Nucleus accumbens (tissue), 56 donors: ENCODE measurements at places on chromosomes 6 and 20.

DNA sequence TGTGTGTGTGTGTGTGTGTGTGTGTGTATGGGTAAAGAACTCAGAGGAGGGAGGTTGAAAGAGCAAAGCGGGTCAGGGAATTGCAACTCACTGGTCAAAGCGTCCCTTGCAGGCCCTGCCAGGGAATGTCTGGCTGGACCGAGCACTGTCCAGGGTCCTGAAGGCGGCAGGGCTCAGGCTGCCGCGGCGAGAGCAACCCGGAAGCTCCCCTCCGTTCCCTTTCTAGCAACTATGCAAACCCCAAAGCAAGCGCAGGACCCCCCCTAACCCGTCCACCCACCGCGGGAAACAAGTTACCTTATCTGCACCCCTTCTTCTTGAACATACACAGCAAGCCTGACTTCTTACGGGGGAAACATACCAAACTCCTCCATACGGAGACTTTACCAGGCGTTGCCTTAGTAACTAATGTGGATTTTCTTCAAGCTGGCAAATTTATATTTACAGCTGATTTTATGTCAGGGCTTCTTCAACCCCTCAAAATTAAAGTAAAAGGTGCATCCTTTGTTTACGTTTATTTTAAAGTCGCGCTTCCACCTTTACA is 538 bp upstream of the GRM1 start:
- peak; percentile 6 for DNase-seq

DNA sequence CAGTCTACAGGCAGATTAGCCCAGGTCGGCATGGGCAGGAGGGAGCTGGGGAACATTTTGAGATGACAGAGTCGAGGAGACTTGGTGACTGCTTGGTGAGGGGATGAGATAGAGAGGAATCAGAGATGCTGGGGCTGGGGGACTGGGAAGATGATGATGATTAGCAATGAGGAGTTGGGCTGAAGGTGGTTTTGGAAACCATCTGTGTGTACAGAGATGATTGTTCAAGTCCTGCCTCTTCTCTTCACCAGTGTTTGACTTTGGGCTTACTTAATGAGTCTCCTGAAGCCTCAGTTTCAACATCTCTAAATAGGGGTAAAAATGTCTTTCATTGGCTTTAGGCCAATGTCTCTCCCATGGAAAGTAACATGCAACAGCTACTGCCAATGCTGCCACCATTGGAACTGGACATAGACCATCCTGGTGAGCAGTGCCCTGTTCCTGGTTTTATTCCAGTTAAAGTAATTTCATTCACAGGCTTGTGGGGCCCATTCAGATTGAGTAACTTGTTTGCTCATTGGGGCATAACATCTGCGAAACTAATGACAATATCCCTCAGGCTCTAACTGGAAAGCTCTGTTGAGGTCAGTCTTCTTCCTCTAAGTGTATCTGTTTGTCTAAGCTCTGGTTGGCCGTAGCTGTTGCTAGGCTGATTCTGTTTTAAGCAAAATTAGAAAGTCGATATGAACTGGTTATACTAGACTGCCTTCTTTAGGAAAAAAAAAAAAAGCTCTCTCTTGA is 99.1 kb downstream of the ARMC2 start:
- DNase-seq = no peak

GRCh38 chr6:56874328-56874727 is 80.6 kb upstream of the BEND6 start:
- no peak for DNase-seq

DNA sequence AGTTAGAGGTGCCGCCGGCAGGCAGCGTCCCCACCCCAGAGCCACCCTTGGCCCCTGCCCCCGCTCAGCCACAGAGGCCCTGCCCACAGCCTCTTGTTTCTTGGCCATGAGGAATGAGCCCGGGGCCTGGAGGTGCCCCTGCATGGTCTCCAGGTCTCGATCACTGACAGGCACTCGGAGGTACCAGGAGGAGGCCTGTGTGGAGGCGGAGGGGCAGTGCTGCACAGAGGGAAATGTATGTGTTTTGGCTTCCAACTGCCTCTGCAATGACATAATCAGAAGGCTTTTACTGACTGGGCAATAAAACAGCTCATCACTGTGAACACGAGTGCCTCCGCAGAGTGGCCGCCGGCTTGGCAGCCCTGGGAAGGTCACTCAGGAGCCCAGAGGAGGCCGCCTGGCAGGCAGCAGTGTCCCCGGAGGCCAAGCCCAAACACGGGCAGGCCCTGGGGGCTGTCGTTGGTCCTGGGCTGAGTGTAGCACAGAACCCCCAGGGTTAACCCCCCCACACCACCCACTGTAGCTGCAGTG is 61.1 kb upstream of the GATA5 start:
- no peak for DNase-seq

- DNase-seq = no peak
These were observed 3.7 kb upstream of the OLIG3 start for GRCh38 chr6:137497721-137498463.

GRCh38 chr6:42179945-42180313 is 6.8 kb downstream of the GUCA1A start:
- DNase-seq = no peak

- no peak for DNase-seq
These were observed 695 bp downstream of the ARHGAP18 start for GRCh38 chr6:129709196-129709768.

GRCh38 chr20:20368418-20369249 is 730 bp downstream of the INSM1 start:
- DNase-seq = peak; percentile 27

DNA sequence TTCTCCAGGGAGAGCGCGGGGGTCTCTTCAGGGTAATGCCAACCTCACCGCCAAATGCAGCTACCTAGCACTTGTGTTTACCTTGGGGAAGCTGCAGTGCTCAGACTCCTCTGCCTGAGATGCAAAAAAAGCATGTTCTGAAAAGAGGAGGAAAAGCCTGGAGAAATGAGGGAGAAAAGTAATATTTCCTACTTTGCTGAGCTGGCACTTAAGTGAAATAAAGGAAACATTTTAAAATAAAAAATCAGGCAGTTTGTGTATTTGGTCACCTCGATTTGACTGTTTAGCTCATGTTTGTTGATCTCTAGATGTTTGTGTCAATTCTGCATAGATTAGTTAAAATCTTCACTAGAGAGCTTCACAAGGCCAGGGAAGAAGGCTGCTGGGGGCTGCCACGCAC is 487.2 kb downstream of the QKI start:
- DNase-seq = no peak

DNA sequence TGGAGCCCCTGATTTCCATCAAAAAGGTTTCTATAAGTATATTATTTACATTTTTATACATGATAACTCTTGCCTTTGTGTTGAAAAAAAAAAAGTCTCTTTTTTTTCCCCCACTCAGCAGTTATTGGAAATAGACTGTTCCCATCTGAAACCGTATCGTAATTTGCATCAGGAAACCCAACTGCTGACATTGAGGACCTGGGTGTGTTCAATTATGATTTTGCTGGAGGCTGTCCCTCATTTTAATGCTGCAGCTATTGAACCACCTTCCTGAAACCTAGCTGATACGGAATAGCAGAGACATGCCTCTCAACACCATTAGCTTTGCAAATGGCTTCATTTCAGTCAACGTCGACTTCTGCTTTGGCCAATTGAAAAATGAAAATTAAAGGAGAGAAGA is 98.9 kb downstream of the ZNF217 start:
- no peak for DNase-seq

DNA sequence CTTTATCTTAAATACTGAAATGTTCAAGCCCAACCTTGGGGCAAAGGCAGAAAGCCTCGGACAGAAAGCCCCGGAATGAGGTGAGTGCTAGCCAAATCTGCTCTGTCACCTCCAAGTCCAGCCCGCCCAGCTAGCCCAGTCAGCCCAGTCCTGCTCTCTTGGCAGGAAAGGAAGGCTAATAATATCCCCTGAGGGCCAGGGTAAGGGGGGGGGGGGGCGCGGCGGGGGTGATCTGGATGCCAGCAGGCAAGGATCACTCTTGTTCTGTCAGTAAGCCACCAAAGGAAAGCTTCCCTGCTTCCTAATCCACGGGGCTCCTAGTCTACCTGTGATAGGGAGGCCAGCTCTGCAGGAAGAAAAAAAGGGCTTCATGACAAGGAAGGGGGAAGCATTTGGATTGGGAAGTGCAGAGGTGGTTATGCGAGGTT is 1.1 kb downstream of the NDRG3 start:
- no peak for DNase-seq

DNA sequence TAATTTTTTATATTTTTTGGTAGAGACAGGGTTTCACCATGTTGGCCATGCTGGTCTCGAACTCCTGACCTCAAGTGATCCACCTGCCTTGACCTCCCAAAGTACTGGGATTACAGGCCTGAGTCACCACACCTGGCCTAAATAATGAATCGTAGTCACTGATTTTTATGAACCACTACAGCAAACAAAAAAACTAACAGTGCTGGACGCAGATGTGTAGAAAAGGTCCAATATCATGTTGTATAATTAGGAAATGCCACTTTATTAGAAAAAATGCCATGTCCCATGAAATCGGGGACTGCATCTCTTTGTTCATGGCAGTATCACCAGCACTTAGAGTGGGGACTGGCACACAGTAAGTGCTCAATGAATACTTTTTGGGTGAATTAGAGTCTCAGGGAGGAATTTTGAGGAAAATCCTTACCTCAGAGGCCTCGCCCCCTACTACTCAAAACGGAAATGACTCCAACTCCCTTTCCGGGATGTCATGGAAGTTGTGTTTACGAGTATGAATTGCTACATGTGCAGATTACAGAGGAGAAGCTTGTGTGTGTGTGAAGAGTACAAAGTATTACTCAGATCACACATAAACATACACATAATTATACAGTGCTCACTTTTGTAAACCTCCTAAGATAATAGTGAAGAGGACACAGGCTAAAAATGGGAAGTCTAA is 43.6 kb upstream of the FAM50B start:
- no peak for DNase-seq

DNA sequence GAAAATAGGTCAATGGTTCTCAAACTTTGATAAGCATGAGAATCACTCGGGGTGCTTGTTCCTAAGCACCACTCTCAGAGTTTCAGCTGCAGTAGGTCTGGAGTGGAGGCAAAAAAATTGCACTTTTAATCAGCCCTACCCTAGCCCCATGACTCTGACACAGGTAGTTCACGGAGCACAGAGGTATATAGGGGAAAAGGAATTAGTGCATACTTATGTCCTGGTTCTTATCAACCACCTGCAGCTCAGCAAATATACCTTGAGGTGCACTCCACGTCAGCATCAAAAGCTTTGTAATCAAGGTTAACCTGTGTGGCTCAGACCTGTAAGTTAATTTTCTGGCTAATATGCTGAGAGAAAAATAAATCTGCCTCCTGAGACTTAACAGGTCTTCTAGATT is 138.8 kb upstream of the HMGN3 start:
- DNase-seq = no peak

GRCh38 chr6:103107985-103108384 is 1714.5 kb downstream of the GRIK2 start:
- no peak for DNase-seq

GRCh38 chr20:13613917-13614316 is 24.8 kb downstream of the TASP1 start:
- DNase-seq = no peak

DNA sequence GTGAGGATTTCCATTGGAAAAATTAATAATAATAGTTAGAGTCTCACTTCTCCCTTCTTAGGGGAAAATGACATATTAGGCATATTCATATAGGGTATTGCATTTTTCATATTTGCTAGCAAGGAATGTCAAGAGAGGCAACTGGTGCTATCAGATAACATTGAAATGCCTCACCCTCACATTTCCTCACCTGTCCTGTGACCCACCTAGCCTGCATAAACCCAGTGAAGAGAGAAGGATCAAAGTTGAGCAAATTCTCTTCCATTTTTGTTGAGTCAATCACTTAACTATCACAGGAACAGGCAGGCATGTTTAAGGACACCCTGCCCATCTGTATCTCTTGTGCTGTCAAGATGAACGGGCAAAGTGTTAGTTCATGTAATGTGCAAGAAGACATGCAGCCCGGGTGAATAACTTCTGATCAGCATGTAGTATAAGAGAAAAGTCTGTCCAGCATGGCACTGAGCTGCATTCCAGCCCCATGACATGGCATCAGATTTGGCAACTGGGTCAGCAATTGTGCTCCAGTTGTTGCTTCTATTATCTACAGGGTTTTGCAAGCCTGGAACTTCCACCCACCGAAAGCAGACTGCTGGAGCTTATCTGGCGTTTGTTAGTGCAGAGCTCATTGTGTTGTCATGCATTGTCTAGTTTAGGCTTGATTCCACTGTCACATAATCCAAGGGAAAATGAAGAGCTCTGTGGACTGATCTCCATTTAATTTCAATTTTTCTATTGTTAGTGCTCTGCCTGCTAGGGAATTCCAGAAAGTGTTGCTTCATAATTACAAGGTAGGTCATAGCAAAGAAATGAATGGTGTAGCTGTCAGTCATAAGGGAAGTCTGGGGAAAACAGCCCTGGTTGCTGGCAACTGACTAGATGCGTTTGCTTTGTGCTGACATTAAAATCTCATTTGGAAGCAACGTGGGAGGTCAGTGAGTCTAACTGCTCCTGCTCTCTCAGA is 138.4 kb upstream of the TNFAIP3 start:
- no peak for DNase-seq

DNA sequence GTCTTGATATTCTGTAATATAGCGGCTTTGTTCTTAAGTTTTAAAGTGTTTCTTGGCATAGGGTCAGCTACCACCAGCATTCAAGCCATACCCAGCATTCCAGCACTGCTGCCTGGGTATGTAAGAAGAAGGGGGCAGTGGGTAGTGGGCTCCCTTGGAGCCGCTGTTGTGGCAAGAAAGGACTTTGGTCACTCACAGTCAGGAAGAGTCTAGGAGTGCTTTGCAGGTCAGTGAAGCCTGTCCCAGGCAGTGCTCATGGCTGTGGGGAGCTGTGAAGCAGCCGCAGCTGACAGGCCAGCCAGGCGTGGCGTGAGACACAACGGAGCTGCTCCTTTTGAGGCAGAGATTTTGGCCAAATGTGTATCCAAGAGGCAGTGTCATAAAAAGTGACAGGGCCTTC is 512.0 kb downstream of the CDKAL1 start:
- no peak for DNase-seq

DNA sequence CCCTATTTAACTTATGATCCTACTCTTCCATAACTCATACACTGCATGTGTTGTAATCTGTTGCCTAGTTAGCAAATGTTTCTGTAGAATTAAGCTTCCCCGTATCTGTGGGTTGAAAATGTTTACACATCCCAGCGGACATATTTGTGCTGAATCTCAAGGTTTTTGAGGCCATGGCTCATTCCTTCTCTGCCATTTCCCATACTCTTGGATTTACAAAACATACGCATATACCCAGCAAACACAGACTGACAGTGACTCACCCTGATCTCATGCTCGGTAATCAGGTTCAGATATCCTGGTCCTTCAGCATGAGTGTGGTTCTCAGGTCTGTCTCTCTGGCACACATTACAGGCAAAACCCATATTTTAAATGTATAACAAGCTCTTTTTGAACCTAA is 58.7 kb downstream of the AGPAT4 start:
- DNase-seq = no peak

- no peak for DNase-seq
These were observed 51.0 kb upstream of the ARMH2 start for GRCh38 chr6:24849713-24850112.

- DNase-seq = no peak
These were observed 565.1 kb downstream of the C6orf118 start for GRCh38 chr6:164744301-164744700.

DNA sequence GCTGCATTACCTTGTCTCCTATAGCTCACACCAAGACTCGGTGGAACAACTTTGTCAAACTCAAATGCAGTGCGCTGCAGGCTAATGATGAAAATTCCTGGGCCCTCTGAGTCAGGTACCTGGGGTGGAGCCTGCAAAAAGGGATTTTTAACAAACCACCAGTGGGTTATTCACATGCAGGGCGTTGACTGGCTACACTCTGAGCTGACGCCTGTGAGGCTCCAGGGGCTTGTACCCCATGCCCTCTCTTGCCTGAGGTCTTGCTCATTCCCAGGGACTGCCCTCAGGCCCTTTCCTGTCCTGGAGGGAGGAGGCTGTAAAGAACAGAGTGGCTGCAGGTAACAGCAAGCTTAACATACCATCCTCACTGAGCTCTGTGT is 9.2 kb downstream of the GTSF1L start:
- no peak for DNase-seq
